ENCODE measurements at places on chromosomes 3 and 15.

GRCh38 chr3:94709249-94709902 is 646.5 kb downstream of the NSUN3 start:
- DNase-seq = no peak

DNA sequence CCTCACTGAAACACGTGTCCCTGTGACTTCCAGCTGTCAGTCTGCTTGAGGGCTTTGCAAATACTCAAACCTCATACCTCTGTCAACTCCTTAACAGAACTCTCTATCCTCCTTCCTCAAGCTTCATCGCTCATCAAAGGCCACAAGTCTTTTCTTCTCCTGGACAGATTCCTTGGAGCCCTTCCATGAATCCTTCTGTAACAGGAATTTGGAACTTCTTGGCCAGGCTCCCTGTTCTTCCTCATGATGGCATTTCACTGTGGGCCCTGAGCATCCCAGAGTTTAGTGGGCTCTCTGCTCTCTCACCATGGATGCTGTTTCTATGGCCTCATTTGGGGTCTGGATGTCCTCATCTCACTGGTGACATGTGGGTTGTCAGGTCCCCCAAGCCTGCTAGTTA is 105.0 kb upstream of the TLE3 start:
- no peak for DNase-seq

GRCh38 chr3:128940252-128940651 is 53.6 kb downstream of the CFAP92 start:
- DNase-seq = no peak

GRCh38 chr3:128591738-128592426 is 58.7 kb downstream of the RPN1 start:
- no peak for DNase-seq

DNA sequence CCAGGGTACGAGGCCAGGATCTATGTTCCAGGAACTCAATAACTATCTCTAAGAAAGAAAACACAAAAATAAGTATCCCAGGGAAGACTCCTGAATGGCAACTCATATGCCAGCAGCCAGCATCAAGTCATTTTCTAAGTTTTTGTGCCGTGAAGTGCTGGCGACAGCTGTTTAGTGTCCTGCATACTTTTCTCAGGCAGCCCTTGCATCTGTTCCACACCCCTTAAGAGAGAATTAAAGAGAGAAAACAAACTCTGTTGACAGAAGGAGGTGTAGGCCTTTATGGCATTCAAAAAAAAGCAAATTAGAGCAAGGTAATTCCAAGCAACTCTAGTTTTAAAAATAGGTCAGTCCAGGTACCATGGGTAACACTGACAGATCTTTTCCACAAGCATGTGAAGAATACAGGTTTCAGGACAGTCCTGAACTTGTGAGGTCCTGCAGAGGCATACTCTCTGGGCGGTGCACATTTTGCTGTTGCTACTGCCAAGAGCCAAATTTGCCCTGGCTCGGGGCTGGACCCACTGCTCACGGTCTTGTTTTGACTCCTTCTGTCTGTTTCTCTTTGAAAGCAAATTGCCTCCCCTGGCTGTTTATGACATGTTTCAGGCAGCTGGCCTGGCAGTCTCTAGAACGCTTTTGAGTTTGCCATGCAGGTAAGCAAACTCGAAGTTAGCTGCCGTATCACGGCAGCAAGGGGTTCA is 252.1 kb upstream of the ADAMTS9 start:
- DNase-seq = no peak

GRCh38 chr15:57541805-57542504 is 49.7 kb upstream of the MYZAP start:
- DNase-seq = peak; percentile 60

- DNase-seq = no peak
Observed at GRCh38 chr15:89792106-89792805, 16.1 kb downstream of the MESP2 start.

- no peak for DNase-seq
Observed at GRCh38 chr15:41809121-41809520, 18.8 kb upstream of the JMJD7 start.

- no peak for DNase-seq
Observed at GRCh38 chr3:99845331-99845730, 27.7 kb downstream of the CMSS1 start.

DNA sequence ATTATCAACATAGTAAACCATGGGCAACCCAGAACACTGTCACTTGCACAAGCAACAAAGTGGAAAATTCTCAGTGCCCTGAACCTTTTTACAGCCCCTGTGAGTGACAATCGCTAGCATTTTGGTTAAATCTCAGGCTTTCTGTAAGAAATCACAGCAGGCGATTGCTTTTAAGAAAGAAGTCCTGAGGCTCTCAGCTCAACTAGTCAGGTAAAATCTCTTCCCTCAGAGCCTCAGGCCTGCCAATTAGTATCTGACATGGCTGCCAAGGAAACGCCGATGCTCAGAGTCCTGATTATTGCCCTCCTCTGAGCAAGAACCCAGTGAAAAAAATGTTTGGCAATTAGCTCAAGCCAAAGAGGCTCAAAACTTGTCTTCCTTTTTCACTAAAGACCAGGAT is 530.8 kb downstream of the DIPK2A start:
- no peak for DNase-seq

GRCh38 chr3:32302601-32303398 is 64.3 kb downstream of the CMTM8 start:
- DNase-seq = no peak

All from MG63 (cell line).